ENCODE measurements at places on chromosomes 1 and 21.
A peak's percentile ranks its signal among the peaks of the same experiment; 100 is the strongest.

DNA sequence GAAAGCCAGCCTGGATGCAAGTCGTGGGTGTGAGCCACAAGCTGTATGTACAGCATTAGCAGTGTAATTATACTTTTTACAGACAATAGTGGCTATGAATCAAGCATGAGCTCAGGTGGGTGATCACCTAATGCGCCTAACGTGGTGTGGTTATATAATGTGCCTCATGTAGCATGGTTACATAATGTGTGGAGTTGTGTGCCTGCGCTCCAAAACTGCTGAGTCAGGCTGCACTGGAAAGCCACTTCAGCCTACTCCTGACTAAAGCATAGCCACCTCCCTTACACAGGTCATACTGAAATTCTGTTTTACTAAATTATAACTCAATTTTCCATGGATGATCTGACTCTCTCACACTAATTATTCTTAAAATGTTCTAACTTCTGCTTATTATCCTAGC lies 69.8 kb downstream of the KCNT2 start:
- DNase-seq: no peak

GRCh38 chr1:39105841-39106765 lies 80.0 kb downstream of the NDUFS5 start:
- no peak for DNase-seq

DNA sequence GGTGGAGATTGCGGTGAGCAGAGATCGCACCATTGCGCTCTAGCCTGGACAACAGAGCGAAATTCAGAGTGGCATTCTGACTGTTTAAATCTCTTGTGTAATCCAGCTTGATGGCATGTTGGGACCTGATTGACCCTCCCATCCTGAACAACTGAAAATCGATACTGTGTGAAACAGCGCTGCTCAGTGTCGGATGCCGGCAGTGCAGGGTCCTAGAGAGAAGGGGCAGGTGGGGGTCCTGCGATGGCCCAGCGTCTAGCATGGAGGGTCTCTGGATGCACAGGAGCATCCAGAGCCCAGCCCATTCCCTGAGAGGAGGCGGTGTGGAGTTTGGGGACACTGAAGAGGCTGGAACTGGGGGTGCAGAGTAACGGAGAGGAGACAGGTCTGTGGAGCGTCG lies 15.8 kb downstream of the AGT start:
- DNase-seq: no peak

DNA sequence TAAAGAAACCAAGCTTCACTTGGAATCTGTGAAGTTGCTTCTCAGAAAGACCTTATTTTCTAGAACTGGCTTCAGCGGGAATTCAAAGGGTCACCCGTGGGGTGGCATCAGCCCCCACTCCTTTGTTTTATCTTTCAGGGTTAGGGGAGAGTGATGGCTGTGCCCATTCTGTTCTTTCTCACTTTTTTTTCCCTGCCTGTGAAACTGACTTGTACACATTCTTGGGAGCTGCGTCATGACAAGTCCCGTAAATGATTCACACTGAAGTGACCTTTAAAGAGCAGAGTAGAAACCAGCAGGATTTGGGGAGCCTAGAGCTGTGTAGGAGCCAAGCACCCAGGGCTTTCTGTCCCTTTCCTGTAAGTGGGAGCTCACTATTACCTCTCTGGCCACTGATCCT lies 43.8 kb downstream of the SLC44A3 start:
- DNase-seq: no peak

DNA sequence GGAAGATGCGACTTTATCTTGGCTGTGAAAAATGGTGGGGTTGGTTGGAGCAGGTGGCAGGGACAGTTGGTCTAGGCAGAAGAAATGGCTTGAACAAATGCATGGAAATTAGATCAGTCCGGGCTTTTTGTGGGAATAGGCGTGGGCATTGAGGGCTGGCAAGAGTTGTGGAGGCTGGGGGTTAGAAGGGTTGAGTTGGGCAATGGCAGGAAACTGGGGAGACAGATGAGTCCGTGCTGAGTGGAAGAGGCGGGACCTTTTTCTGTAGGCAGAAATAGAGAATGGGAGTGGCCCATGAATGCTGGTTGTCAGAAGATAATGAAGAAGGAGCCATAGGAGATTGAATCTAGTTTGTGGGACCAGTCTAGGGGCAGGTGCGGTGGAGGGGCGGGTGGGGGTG lies 6.9 kb downstream of the PDPN start:
- no peak for DNase-seq

- no peak for DNase-seq
Measured at GRCh38 chr1:227092069-227092468, 152.0 kb downstream of the COQ8A start.

GRCh38 chr1:6891781-6892579 lies 106.7 kb downstream of the CAMTA1 start:
- DNase-seq: no peak

DNA sequence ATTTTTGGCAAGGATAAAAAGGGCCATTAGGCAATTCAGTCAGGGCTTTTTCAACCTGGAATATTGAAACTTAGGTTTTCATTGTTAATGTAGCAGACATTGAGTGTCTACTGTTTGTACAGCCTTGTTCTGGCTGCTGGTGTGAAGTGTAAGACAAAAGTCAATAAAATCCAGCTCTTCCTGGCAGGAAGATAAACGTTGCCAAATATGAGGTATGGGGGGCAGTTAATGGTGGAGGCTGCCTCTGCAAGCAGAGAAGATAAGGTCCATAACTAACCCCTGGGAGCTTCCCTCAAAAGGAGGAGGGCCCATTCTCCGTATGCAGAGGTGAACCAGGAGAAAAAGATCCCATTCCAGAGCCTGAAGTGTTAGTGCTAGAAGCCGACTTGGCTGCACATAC lies 19.5 kb upstream of the SHE start:
- DNase-seq: no peak

GRCh38 chr1:67957066-67957465 lies 93.4 kb downstream of the DIRAS3 start:
- DNase-seq: no peak

- no peak for DNase-seq
Measured at GRCh38 chr1:27218736-27219135, 15.7 kb upstream of the WDTC1 start.

DNA sequence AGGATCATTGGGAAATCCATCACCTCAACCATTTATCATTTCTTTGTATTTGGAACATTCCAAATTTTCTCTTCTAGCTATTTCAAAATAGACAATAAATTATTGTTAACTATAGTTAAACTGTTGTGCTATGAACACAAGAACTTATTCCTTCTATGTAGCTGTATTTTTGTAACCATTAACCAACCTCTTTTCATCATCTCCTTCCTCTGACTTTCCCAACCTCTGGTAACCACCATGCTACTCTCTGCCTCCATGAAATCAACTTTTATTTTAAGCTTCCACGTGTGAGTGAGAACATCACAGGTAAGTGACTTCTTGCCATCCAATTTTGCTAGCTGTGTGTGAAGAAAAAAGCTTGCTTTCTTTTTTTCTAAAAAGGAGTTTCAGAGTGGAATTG lies 418 bp downstream of the IFI44L start:
- DNase-seq: no peak

GRCh38 chr1:72119491-72119890 lies 162.8 kb downstream of the NEGR1 start:
- no peak for DNase-seq

- no peak for DNase-seq
Measured at GRCh38 chr21:42545745-42546144, 32.1 kb downstream of the SLC37A1 start.

GRCh38 chr1:68081775-68082283 lies 31.4 kb upstream of the DIRAS3 start:
- no peak for DNase-seq

DNA sequence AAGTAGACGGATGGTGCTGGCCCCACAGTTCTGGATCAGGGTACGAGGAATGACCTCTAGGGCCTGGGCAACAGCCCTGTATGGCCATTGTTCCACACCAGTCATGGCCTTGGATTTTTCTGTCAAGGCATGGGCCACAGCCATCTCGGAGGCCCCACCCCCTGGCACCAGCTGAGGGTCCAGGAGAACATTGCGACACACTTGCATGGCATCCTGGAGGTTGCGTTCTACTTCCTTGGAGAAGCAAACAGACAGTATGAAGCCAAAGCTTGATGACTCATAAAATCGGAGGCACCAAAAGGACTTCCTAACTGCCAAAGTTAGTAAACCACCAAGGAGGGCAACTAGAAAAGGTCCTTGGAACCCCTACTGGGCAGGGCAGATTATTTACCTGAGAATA lies 11.9 kb upstream of the VHLL start:
- DNase-seq: no peak

DNA sequence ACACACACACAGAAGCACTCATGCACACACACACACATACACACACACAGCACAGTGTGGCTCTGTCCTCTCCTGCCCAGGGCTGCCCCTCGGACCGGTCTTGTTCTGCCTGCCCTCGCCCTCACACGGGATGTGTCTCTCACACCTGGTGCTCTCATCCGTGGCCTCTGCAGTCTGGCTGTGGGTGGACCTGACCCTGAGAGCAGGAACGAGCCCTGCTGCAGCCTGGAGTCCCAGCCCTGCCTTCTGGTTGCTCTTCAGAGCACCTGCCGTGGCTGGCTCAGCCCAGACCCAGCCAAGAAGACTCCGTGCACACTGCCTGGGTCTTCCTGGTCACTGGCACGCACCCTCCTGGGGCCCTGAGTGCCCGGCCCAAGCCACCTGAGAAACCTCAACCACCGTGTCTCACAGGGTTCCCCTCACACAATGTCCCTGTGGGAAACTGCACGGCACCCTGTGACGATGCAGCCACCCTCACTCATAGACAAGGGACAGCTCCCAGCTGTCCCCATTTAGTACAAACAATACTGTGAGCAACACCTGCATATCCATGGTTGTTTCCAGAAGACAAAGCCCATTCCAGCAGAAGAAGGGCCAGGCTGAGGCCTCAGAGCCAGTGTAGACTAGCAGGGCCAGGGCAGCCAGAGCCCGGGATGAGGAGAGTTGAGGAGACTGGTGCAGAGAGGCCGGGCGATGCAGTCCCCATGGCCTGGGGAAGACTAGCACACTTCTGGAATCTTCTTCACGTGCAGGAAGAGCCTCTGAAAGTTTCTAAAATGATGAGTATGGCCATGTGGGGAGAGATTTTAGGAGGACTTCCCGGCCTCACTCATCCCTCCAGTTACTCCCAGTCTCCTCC lies 234.0 kb downstream of the NPHP4 start:
- peak; percentile 7 for DNase-seq

- no peak for DNase-seq
Measured at GRCh38 chr1:210360852-210361477, 32.3 kb downstream of the HHAT start.

DNA sequence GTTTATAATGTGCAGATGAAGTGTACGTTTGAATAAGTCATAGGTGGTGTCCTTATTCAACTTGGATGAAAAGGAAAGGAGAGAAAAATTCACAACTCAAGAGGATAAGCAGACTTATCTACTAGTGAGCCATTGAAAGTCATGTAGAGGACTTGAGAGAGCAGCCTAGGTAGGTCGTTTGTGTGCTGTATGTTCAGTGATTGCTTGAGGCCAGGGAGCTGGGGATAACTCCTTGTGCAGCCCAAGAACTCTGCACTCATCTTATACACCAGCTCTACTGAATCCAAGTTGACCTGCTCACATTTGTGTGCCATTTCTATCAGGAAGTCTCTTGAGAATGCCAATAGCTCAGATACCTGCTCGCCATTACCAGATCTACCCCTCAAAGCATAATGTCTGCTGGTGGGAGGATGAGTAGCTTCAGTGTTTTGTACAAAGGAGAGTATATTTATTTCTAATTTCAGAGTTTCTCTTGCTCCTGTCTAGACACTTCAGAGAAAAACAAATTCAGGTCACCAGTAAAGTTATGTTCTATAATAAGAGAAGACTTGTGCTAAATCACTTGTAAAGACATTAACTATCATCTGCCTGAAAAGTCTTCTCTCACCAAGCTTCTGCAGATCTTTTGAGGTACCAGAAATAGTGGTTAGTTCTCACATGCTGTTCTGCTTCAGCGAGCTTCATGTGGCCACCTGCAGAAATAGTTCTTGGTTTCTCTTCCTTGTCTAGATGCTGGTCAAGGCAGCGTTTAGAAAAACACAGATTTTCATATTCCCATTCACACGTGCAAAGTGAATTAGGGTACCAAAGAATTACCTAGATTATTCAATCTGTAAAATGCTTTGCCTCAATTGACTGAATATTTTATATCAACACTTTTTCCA lies 10.8 kb downstream of the S1PR1 start:
- no peak for DNase-seq

DNA sequence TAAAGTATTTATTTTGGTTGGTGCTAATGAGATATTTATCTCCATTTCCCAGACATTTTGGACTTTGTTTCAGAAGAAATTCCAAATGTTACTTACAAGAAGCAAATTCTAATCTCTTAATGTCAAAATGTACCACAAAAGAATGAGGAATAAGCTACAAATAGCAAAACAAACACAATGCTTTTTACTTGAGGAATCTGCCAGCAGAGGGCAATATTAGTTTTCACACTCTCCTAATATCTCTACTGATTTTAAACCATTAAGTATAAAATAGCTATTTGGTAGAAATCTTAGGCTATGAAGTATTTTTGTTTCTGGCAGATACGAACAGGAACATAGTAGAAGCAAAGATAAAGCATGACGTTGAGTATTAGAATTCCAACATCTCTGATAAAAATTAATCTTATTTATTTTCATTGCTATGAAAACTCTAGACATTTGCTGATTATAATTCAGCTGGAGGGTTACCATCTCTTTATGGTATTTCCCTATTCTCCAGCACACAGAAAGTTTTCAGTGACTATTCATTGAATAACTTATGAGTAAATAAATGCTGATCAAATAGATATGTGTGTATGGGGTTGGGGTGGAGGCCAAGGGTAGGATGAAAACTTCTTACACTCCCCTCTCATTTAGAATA lies 13.4 kb upstream of the HMCN1 start:
- DNase-seq: no peak

- no peak for DNase-seq
Measured at GRCh38 chr1:246640747-246641146, 74.5 kb downstream of the CNST start.

- DNase-seq: no peak
Measured at GRCh38 chr1:21861602-21862429, 49.8 kb downstream of the LDLRAD2 start.

DNA sequence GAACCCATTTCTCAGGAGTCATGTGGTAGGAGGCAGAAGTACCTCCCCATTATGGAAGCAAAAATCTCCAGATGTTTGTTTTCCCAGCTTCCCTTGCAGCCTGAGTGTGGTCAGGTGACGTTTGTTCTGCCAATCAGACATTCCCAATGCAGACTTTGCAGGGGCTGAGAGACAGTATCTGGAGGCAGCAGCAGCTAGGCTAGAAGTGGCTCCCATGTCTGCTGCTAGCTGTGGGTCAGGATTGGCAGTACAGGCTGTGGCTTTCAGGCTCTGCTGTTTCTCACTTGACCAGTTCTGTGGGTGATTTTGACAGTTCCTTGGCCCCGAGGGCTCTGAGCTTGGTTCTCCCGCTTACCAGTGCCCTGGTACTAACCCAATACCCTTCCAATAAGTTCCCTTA lies 58.6 kb upstream of the NBPF3 start:
- DNase-seq: no peak
